ENCODE measurements at places on chromosomes 3 and 15. TPM values are rescaled to one million over a fixed set of nuclear protein-coding genes. Genes with fewer than 3 reads are reported as not detected.

DNA sequence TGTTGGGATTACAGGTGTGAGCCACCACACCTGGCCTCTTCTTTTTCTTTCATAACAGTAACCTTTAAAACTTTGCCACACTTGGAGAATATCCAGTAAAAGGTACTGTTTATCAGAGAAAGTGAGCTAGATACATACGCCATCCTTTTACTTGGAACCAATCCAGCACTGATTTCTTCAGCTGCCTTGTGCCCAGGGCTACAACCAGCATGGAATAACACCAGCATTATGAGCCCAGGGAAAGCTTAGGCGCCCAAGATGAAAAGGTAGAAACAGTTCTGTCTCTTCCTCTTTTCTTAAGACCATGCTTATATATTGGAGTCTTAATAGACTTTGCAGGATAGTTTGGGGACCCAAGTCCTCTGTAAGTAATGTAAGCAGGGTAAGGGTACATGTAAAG is 8.4 kb downstream of the SKIC8 start:
- H3K4me3 ChIP-seq: no peak overlapping the region
- H3K36me3 ChIP-seq: peaks cover 12% of the 10 kb centered on the region
- no peak overlapping the region for H3K27ac ChIP-seq
- DNase-seq: no peak
- no peaks in the 10 kb centered on the region for H3K27me3 ChIP-seq
- peaks cover 8% of the 10 kb centered on the region for H3K4me1 ChIP-seq

Gene CSPG4
- 0.04 TPM for total RNA-seq

- no peaks in the 10 kb centered on the region for H3K27me3 ChIP-seq
- H3K4me1 ChIP-seq: peaks cover 10% of the 10 kb centered on the region
- no peak overlapping the region for H3K4me3 ChIP-seq
- DNase-seq: no peak
- H3K36me3 ChIP-seq: no peaks in the 10 kb centered on the region
These were observed 173.7 kb downstream of the B3GALNT1 start for GRCh38 chr3:160931474-160931873.

Gene SLC2A2
- total RNA-seq: 19.5 TPM

GRCh38 chr3:139288266-139288821 is 55.5 kb upstream of the MRPS22 start:
- no peak overlapping the region for H3K27ac ChIP-seq
- no peak overlapping the region for H3K4me3 ChIP-seq
- H3K36me3 ChIP-seq: no peaks in the 10 kb centered on the region
- H3K4me1 ChIP-seq: peaks cover 11% of the 10 kb centered on the region

DNA sequence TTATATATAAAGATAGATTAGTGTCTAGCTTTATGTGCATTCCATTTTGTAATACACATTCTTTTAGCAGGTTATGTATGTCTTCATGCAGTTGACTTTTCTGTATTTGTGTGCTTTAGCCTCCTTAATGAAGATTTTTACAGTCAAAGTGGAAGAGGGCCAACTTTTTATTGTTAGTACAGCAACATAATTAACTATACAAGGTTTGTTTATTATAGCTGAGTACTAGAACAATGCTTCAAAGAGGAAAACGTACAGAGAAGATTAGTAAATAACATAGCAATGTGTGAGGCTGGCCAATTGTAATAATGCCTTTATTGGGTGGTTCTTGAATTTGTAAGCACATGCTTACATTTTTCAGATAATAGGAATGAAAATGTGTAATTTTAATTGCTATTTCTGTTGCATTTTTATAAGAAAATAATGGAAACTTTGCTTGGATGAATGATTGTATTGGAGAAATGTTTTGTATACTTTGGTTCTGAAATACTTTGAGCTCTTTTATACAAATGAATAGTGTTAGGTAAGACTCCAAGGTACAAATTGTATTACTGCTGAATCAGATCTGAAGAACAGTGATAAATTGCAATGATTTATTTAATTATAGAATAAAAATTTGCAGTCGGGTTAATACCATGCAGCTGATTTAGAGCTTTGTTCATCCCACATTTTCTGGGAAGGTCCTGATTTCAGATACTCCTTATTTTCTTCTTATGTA is 41.4 kb downstream of the UBE2E2 start:
- no peaks in the 10 kb centered on the region for H3K4me1 ChIP-seq
- H3K27me3 ChIP-seq: no peaks in the 10 kb centered on the region
- no peaks in the 10 kb centered on the region for H3K36me3 ChIP-seq
- H3K4me3 ChIP-seq: no peak overlapping the region

Gene GLDN
- 0.86 TPM for total RNA-seq

GRCh38 chr3:168865022-168865551 is 769.4 kb upstream of the GOLIM4 start:
- H3K36me3 ChIP-seq: no peaks in the 10 kb centered on the region
- no peak for DNase-seq
- no peak overlapping the region for H3K4me3 ChIP-seq

DNA sequence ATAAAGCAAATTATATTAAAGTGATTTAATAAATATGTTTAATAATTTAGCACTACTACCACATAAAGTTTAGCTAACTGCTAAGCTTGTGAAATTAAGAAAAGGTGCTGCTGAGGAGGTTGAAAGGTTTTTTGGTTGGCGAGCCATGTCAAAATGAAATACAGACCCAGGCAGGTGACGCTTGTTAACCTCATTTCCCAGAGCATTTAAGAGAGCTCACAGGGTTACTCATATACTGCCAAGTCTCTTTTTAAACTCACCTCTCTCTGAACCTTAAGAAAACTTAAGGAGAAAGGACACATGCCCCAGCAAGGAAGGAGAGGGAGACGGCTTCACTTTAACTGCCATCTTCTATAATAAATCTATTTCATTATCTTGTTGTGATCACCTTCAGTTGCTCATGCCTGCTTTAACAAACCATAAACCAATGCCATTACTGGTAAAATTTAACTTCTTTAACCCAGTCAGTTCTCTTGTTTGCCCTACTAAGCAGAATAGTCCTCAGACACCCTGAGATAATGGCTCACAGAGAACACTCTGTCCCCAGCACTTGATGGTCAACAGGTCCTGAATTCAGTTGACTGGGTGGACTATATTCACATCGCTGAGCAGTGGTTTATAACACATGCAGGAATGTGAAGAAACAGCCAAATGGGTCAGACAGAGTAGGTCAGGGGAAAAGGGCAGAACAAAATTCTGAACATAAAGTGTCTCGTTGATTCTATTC is 540.1 kb downstream of the UNC13C start:
- no peak overlapping the region for H3K27ac ChIP-seq
- H3K36me3 ChIP-seq: no peaks in the 10 kb centered on the region
- no peak for DNase-seq
- H3K4me3 ChIP-seq: no peak overlapping the region
- no peaks in the 10 kb centered on the region for H3K4me1 ChIP-seq
- no peaks in the 10 kb centered on the region for H3K27me3 ChIP-seq

GRCh38 chr15:70416829-70417228 is 319.1 kb upstream of the TLE3 start:
- no peak for DNase-seq
- H3K27me3 ChIP-seq: 0 out of 3 replicates have a peak, but pooled peaks cover 9% of the 10 kb centered on the region
- no peaks in the 10 kb centered on the region for H3K36me3 ChIP-seq
- H3K4me3 ChIP-seq: no peak overlapping the region
- peaks cover 14% of the 10 kb centered on the region for H3K4me1 ChIP-seq

- H3K4me1 ChIP-seq: no peaks in the 10 kb centered on the region
- H3K27me3 ChIP-seq: no peaks in the 10 kb centered on the region
- DNase-seq: no peak
- H3K36me3 ChIP-seq: peaks cover 96% of the 10 kb centered on the region
- no peak overlapping the region for H3K4me3 ChIP-seq
These were observed 16.2 kb downstream of the XPC start for GRCh38 chr3:14162178-14162577.

DNA sequence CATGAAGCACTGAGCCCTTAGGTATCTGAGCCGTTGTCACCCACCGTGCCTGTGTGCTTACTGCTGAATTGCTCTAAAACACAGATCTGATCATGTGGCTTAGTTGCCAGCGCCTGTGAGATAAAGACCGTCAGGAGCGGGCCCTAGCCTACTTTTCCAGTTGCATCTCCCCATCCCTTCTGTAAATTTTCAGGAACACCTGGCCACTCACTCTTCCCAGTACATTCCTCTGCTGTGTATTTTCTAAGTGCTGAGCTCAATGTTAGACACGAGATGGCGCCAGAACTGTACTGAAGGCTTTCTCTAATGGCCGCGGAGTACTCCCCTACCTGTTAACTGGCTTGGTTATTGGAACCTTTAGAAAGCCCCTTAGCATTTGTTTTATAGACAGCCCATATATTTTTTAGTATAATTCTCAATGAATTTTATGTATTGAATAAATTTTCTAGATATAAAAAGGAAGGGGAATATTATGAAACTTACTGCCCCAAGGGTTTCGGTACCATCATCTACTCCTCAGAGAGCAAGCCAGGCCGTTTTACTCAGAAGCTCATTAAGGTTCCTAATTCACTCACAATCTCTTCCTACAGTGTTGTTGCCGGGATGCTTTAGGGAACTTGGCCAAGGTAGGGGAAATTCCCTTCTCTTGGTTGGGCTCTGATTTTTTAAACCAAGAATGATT is 16.7 kb upstream of the WNT7A start:
- peak; percentile 70 for DNase-seq
- no peak overlapping the region for H3K4me3 ChIP-seq
- no peaks in the 10 kb centered on the region for H3K27me3 ChIP-seq
- H3K4me1 ChIP-seq: peaks cover 10% of the 10 kb centered on the region
- no peaks in the 10 kb centered on the region for H3K36me3 ChIP-seq
- H3K27ac ChIP-seq: no peak overlapping the region

DNA sequence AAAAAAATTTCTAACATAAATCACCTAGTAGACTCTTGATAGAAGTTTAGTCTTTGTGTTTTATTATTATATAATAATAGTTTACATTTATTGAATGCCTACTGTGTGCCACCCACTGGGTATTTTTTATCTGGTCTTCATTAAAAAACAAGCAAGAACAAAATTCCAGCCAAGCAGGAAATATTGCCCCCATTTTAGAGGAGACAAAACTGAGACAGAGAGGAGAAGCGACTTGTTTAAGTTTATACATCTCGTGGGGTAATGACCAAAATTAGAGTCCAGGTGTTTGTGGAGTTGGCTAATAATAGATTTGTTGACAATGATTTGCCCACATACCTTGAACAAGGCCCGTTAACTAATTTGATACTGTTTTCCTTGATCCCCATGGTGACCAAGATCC is 33.1 kb upstream of the FBXL22 start:
- H3K27ac ChIP-seq: no peak overlapping the region
- H3K4me1 ChIP-seq: no peaks in the 10 kb centered on the region
- H3K36me3 ChIP-seq: peaks cover 24% of the 10 kb centered on the region
- no peaks in the 10 kb centered on the region for H3K27me3 ChIP-seq
- DNase-seq: no peak
- H3K4me3 ChIP-seq: no peak overlapping the region

- peak; percentile 96 for DNase-seq
- H3K27ac ChIP-seq: peak overlapping the region; percentile 79
- peak overlapping the region; percentile 45 for H3K4me3 ChIP-seq
- H3K27me3 ChIP-seq: no peaks in the 10 kb centered on the region
These were observed 20.3 kb downstream of the PPCDC start for GRCh38 chr15:75043509-75044257.

DNA sequence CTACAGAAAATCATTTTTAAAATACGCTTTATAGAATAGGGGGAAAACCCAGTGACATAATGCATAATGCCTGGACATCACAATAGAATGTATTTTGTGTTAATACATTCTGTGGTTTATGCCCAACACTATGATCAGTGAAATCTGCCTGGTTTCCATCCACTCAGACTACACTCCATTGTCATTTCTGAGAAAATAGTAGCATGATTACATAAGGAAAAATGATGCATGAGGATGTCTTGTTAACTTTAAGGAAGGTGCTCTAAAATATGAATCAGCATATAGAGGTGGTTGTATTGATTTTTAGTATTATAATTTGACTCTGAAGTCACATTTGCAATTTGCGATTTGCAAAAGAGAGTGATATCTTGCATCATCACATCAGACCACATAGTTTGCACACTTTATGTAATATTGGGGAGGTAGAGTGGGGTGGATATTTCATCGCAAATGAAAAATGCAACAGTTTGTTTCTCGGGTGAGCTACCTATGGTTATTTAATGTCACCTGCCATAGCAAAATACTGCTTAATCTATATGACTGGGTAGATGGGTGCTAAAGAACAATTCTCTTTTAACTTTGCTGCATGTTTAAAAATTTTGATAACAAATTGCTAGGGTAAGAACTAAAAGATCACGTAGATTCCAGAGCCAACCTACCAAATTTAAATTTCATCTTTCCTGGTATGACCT is 403.9 kb downstream of the IL5RA start:
- no peak overlapping the region for H3K27ac ChIP-seq
- H3K27me3 ChIP-seq: no peaks in the 10 kb centered on the region
- H3K4me3 ChIP-seq: no peak overlapping the region
- H3K4me1 ChIP-seq: no peaks in the 10 kb centered on the region
- DNase-seq: no peak

GRCh38 chr3:71752831-71753700 is 589 bp upstream of the GPR27 start:
- H3K27ac ChIP-seq: no peak overlapping the region
- no peak overlapping the region for H3K4me3 ChIP-seq
- H3K36me3 ChIP-seq: no peaks in the 10 kb centered on the region
- H3K27me3 ChIP-seq: peaks cover 6% of the 10 kb centered on the region
- DNase-seq: no peak
- no peaks in the 10 kb centered on the region for H3K4me1 ChIP-seq
